ENCODE measurements at places on chromosomes 11 and 22.

DNA sequence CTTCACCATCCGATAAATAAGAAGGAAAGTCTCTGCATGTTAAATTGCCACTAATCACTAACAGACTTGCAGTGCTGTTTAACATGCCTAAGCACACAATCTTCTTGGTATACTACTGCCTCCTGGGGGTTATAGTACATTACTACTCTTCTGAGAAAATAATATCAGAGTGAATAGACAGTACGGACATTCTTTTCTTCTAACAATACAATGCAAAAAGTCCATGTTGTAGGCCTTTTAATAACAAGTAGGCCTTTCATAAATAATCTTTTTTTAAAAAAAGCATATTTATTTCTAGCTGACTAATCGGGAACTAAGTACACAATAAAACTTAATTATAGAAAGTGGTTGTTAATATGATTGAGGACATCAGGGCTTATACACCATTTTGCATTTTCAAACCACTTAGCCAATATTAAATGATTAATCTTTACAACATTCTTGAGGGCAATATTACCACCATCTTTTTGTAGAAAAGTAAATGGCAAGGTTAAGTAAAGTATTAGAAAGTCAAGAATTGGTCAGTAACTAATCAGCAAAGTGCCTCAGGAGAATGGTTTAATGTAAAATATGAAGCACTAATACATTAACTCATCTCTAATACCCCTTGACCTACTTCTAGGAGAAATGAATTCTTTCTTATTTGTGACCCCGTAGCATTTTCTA is 84.7 kb downstream of the TTC28 start:
- peak; percentile 48 for DNase-seq

GRCh38 chr22:22935056-22935545 is 47.5 kb downstream of the IGLL5 start:
- DNase-seq = no peak

GRCh38 chr11:89203814-89204213 is 26.1 kb downstream of the TYR start:
- DNase-seq = no peak

DNA sequence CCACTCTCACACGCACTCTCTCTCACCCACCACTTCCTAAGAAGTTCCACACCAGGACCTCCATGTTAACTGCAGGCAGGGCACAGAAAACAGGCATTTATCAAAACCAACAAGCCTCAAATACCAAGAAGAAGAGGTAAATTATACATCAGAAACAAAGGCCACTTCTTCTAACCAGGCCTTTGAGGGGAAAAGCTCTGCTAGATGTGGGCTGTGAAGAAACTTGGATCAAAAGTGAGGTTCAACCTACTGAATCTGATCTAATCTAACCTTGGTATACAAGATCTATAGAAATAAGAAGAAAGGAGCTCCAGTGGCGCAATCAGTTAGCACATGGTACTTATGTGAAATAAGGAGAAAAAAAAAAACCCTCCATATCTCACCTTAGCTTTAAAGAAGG is 91.9 kb downstream of the FAM168A start:
- DNase-seq = no peak

GRCh38 chr11:134481933-134482527 is 70.0 kb upstream of the B3GAT1 start:
- DNase-seq = no peak

DNA sequence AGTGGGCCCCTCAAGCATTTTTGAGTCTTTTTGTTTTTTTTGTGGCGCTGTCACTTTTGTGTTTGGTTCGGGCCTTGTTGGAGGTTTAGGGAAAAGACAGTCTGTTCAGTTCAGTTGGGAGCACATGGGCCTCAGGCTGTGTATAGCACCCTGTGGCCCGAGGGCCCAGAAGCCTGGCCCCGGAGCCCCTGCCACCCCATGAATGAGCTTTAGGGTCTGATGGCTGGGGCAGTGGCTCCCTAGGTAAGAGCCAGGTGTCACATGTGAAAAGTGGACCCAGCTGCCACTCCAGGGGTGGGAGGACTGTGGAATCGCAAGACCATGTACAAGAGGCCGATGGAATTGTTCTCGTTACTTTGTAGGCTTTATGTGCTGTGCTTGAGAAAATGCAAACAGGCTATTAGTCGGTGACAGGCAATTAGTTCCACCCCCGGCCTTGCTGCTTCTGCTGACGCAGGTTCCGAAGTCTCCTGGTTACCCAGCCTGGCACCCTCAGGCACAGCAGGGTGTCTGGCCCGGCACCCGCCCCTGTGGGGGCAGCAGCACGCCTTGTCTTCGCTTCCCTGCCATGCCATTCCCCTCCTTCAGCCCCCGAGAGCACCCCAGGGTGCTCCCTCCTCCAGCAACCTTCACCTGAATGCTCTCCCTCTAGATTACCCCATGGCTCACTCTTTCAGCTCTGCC is 38.2 kb upstream of the PARVG start:
- no peak for DNase-seq

- no peak for DNase-seq
Observed at GRCh38 chr11:61968758-61969390, 1.4 kb upstream of the FTH1 start.

DNA sequence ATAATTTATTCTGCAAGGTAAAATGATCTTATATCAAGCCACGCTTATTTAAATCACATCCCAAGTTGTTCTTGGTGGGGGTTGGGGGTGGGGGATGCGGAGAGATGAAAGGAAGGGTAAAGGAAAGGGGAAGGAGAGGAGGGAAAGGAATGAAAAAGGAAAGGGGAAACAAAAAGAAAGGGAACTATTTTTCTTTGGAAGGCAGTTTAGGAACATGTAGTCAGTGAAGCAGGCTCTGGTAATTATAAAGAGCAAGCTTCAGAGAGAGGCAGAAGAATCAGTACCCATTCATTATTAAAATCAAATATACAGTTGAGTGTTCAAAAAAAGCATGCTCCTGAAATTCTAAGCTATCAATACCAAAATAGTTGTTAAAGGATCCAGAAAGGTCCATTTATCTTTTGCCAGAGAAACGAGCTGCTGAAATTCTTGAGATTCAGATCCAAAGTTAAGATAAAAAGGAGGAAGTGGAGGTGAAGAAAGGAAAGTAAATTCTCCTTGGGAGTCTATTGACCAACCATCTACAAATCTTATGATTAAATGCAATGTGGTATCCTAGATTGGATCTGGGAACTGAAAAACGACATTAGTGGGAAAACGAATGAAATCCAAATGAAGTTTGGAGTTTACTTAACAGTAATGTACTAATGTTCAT is 107.4 kb downstream of the SGSM3 start:
- DNase-seq = no peak

DNA sequence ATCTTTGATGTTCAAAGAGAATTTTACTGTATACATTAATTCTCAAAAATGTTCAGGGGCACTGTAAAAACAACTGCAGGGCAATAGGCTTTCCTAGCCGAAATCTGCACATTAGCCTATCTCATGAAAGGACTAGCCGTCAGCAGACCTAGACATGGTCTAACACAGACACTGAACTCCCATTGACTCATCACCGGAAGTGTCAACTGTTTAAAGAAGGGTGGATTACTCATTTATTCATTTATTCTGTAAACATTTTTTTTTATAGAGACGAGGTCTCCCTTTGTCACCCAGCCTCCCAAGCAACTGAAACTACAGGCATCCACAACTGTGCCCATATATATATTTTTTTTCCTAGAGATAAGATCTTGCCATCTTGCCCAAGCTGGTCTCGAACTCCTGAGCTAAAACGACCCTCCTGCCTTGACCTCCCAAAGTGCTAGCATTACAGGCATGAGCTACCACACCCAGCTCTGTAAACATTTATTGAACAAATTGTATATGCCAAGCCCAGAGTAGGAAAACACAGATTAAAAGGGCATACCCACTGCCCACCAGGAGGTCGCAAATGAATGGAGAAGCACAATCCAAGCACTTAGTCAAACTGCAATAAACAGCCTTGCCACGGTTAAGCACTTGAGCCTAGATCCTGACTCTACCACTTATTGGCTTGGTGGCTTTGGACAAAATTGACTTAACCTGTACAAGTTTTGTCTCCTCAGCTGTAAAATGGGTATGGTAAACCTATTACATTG is 26.6 kb downstream of the RAB30 start:
- DNase-seq = no peak

DNA sequence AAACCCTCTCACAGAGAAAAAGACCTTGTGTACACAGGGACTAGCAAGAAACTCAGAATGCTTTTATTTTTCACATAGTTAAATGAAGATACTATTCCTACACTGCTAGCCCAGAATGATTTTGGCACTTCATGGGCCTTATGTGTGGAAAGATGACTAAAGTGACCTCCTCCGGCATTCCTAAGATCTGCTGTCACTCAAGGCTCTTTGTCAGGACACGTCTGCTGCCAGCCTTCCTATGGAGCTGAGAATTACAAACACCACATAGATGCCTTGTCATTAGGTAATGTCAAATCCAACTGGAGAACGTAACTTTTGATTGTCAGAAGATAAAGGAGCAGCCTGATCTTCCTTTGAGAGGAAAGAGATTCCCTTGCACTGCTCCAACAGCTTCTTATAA is 249.1 kb downstream of the FAT3 start:
- no peak for DNase-seq

GRCh38 chr22:37633089-37633624 is 6.3 kb upstream of the SH3BP1 start:
- DNase-seq = peak; percentile 72
